Gastrocnemius medialis (tissue), 4 donors: ENCODE measurements at places on chromosomes 3 and 15. TPM values are rescaled to one million over a fixed set of nuclear protein-coding genes. Genes with fewer than 3 reads are reported as not detected.

DNA sequence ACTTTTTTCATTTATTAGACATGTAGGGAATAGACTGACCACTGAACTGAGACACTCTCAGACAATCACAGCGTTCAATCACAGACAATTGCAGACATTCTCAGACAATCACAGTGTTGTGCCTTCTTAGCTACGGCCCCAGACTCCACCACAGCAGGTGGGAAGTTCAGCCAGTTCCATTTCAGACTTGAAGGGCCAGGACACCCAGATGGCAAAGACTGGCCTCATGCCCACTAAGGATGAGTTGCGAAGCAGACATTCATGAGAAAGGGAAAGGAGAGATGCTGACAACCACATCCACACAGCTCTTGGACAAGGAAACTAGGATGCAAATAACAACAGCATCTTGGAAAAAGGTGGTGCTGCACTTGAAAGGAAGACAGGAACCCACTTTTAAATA lies 21.9 kb upstream of the ALDH1L1 start:
- no peak overlapping the region for H3K4me3 ChIP-seq
- no peaks in the 10 kb centered on the region for H3K27me3 ChIP-seq
- H3K4me1 ChIP-seq = no peaks in the 10 kb centered on the region
- H3K27ac ChIP-seq = no peak overlapping the region

- H3K27me3 ChIP-seq = no peaks in the 10 kb centered on the region
- H3K4me1 ChIP-seq = no peaks in the 10 kb centered on the region
- no peak overlapping the region for H3K4me3 ChIP-seq
- H3K36me3 ChIP-seq = no peaks in the 10 kb centered on the region
- H3K27ac ChIP-seq = no peak overlapping the region
Measured at GRCh38 chr3:152054315-152054714, 180.9 kb downstream of the SUCNR1 start.

The ITGA11 gene
- total RNA-seq = 1.6 TPM

The ACTR8 gene
- total RNA-seq = 24.2 TPM
